ENCODE measurements at places on chromosomes 2 and 18.
A peak's percentile ranks its signal among the peaks of the same experiment; 100 is the strongest.

- DNase-seq, result no peak
Observed at GRCh38 chr2:192593561-192593960, 398.8 kb upstream of the TMEFF2 start.

DNA sequence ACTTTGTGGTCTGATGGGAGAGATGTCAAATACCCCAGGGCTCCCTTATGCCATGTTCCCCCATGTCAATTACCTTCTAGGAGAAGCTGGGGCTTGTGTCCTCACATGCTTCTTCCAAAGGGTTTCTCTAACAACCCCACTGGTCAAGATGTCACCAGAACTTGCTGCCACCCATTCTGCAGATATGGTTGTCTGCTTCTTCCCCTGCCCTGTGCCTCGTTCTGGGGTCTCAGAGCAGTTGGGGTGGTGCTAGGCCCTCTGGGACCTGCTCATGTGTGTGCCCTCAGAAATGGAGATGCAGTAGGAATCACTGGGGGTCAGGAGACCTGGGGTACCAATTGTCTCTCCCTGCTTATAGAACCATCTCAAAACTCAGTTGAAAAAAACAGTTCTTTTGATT, 268.6 kb downstream of the MYCN start:
- no peak for DNase-seq

DNA sequence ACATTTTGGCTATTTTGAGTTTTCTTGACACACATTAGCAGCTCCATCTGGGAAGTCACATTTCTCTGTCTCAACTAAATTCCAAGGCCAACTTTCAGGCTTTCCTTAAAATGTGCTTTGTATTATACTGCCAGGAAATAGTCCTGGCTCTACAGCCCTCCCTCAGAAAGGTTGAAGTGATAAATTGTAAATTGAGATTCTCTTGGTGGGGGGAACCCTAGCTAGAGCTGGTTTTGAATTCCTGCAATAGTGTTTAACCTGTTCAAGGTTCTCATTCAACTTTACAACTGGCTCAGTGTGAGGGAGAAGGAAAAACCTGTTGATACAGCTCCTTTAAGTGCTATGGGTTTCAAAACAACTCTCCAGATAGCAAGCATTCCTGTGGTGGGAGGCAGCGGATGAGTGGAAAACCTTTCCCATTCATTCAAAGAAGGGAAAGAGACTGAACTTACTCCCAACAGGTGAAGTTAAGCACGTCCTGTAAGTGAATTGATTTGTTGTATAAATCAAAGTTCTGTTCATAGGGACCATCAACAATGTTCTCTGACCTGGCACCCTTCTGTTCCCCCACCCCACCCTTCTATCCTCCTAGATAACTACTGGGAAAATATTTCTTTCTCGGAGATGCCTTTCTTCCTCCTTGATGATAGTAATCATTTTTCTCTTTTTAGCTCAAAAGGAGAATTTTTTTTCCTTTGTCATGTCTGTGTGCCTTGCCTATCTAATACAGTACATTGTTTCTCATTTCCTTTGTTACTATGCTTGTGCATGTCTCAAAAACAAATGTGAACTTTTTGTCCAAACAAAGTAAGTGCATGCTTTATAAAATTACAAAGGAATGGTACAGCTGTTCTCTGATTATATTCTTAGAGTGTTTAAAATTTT, 44.2 kb upstream of the SLC39A10 start:
- no peak for DNase-seq

DNA sequence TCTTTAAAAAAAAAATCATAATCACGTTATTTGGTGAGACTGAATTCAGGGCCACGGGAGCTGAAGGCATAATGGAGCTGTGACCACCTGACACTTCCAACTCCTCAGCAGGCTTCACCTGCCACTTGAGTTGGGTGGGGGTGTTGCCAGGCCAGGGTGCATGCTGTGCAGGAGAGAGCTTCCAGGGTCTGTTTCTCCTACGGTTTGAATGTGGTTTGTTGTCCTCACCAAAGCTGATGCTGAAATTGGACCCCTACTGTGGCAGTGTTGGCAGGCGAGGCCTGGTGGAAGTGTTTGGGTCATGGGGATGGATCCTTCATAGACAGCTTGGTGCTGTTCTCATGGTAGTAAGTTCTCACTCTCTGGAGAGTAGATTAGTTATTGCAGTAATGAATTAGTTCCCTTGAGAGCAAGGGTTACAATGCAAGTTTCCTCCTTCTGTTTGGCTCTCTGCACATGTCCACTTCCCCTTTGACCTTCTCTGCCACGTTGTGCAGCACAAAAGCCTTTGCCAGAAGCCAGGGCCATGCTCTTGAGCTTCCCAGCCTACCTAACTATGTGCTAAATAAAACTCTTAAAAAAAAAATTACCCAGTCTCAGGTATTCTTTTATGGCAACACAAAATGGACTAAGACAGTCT, 38.3 kb upstream of the ANKRD44 start:
- DNase-seq, result no peak

- DNase-seq, result no peak
Observed at GRCh38 chr18:1604751-1605150, 700.1 kb downstream of the ADCYAP1 start.

GRCh38 chr2:78870343-78870967, 155.0 kb upstream of the REG3G start:
- DNase-seq, result peak; percentile 50

DNA sequence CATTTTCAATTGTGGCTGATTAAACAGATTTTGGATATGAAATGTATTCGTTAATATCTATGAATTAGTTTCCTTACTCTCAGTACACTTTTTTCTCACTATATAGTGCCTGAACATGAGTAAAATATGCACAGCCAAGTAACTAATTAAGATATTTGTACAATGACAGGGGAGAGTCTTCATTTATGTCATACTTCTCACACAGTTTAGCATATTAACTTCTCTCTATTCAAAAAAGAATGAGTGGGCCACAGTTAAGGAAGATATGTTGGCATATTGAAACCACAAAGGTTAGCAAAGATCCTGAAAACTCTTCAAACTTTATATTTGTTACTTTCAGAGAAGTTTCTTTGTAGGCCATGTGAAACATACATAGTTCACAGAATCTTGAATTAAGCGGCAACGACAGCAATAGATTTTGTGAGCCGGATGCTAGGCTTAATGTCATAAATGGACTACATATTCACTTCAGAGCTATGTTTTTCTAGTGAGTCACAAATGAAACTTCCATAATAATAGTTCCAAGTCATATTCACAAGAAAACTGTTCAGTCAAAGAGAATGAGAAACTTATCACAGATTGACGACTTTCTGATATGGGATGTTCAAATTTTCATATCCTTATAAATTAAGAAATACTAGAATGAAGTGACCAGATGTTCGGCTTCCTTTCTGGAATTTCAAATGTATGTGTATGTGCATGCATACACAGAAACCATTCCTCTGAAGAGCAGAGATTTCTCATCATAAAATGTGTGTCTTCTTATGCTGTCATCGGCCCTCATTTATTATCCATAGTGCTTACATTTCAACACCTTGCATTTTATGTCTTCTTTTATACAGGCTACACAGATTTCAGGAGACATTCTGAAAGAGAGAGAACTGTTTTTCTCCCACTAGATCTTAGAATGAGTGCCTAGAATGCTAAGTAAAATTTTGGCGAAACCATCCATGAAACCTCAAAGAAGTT, 584.0 kb downstream of the SATB2 start:
- no peak for DNase-seq

DNA sequence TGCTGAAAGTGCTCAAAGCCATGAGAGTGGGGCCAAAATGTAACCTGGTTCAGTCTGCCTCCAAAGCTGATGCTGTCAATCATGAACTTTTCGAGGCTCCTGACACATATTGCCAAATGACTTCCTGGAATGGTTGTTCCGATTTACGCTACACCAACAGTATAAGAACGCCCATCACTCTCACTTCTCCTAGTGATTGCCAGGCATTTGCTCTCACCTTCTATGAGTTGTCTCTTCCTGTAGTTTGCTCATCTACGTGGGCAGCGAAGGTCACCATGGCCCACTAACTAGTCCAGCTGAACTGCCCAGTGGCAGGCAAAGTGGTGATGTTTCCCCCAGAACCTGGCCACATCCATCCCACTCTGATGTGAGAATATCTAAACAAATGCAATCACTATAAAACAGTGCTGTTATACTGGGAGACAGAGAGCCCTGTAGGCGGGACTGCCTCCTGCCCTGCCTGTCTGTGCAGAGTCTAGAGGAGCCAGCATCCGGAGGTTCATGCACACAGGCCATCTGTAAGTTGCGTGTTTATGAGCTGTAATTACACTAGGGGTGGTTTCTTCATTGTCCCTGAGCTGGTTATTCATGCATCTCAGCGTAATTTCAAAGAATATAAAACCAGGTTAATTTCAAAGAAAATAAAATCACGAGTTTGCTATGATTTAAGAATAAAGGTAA, 8.8 kb upstream of the CABLES1 start:
- DNase-seq, result no peak

DNA sequence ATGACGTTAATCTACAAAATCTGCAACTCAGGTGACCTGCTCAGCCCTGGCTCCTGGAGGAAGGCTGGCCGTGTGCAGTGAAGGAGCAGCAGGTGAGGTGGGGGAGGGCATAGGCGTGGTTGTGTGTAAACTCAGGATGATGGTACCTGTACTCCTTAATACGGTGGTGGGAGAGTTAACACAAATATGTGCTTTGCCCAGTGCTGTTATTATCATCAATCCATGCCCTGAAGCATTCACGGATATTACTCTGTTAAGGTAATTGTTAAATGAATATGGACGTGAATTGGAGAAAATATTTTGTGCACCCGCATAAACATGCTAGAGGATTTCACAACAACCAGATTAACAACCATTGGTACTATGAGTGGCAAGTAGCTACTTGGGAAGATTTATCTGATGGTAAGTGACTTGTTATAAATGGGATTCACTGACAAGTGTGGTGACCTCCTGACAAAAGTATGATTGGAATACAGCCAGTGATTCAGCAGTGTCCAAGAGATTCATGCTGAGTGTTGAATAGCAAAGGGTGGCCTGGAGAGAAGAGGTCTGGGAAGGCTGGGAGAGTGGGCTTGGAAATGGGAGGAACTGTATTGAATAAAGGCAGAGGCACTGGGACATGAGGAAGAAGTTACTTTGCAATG, 194.1 kb downstream of the TPGS2 start:
- no peak for DNase-seq

GRCh38 chr2:180952731-180953336, 27.6 kb upstream of the UBE2E3 start:
- no peak for DNase-seq

GRCh38 chr2:179437430-179437829, 172.8 kb upstream of the SESTD1 start:
- no peak for DNase-seq

GRCh38 chr18:6009756-6010155, 114.4 kb upstream of the TMEM200C start:
- no peak for DNase-seq

GRCh38 chr18:59554796-59555335, 142.4 kb downstream of the CCBE1 start:
- DNase-seq, result no peak

DNA sequence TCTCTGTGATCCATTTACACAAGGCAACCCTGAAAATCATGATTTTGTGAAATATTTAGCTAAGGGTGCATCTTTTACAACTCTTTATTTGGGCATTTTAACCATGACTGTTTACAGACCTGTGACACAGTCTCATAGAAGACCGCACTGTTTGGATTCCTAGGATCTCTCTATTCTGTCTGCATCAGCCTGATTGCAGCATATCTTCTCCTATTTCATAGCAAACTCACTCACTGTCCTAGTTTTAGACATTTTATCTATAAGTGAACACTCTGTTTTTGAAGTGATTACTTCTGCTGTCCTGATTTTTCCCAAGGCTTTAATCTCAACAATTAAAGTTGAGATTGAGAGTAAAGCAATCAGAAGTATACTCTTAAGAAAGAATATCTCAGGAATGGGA, 56.2 kb downstream of the CAVIN2 start:
- no peak for DNase-seq

GRCh38 chr2:116073731-116074130, 1631.3 kb downstream of the DPP10 start:
- DNase-seq, result no peak

- DNase-seq, result no peak
Observed at GRCh38 chr2:151681051-151681450, 53.2 kb downstream of the NEB start.

GRCh38 chr2:17752892-17753802, 463 bp downstream of the SMC6 start:
- peak; percentile 48 for DNase-seq

DNA sequence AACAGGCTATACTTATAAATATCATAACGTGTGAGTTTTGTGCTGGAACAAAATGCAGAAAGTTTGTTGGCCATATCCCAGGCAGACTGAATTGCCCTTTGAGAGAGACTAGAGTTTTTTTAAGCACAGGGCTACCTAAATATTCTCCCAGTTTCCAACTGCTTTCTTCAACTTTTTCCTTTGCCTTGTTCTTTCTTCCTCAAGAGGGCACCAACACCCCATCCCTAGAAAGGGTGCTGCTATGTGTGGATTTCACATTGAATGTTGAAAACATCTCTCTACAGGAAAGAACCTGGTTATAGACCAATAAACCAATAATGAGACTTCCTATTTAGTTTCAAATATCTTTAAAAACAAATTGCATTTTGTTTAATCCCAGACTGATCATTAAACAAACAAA, 87.9 kb downstream of the ICOS start:
- peak; percentile 0 for DNase-seq

DNA sequence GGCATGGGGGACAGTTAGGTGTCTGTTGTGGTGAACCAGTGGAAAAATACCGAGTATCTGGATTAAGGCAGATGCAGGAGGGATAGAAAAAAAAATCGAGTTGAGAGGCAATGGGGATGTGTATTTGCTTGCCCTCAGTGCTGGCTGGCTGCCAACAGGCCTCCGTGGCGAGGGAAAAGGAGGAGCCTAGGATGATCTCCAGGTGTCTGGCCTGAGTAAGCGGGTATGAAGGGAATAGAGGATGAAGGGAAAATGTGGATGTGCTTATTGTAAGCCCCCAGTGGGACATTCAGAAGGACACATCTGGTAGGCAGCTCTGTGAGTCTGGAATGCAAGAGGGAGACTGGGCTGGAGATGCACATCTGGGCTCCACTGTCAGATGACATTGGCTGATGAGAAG, 22.8 kb downstream of the KCNS3 start:
- no peak for DNase-seq

GRCh38 chr2:31996571-31997150, 14.1 kb downstream of the MEMO1 start:
- DNase-seq, result no peak

- DNase-seq, result peak; percentile 20
Observed at GRCh38 chr2:160940271-160940670, 220.0 kb upstream of the TANK start.

- no peak for DNase-seq
Observed at GRCh38 chr2:30201990-30202389, 29.3 kb upstream of the LBH start.

- DNase-seq, result no peak
Observed at GRCh38 chr2:24182507-24182906, 7.7 kb downstream of the FAM228A start.

- no peak for DNase-seq
Observed at GRCh38 chr2:28321426-28321825, 71.2 kb upstream of the FOSL2 start.

DNA sequence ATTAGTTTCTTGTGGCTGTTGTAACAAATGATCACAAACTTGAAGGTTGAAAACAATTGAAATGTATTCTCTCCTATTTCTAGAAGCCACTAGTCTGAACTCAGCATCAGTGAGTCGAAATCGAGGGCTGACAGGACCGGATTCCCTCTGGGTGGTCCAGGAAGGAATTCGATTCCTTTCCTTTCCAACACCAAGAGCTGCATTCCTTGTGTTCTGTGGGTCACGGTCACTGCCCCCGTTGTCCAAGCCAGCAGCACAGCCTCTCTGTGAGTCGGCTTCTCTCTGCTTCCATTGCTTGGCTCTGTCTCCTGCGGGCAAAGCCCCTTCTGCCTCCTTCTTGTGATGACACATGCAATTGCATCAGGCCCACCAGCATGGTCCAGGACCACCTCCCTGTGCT, 67.3 kb downstream of the SMIM21 start:
- DNase-seq, result no peak
